ENCODE measurements at places on chromosomes 7 and 10.

GRCh38 chr10:84395581-84395980 lies 67.2 kb downstream of the CCSER2 start:
- DNase-seq: no peak

GRCh38 chr7:137850571-137850970 lies 3.8 kb upstream of the DGKI start:
- no peak for DNase-seq

GRCh38 chr10:77844713-77845445 lies 81.7 kb downstream of the DLG5 start:
- DNase-seq: no peak

DNA sequence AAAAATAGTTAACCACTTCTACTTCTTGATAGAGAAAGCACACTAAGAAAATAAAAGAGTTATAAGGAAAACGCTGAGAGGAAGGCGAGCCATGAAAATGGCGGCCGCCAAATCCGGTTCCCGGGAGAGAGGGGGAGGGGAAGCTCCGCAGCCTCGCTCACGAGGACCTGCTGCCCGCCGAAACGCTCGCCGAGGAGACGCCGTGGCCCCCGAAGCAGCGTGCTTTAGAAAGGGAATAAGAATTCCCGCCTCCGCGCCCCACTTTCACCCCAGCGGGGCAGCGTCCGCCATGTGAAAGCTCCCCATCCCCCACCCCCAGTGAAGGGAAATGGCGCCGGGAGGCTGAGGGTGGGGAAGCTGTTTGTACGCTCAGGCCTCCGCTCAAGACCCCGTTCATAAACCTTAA lies 505 bp downstream of the HNRNPA2B1 start:
- DNase-seq: peak; percentile 61

DNA sequence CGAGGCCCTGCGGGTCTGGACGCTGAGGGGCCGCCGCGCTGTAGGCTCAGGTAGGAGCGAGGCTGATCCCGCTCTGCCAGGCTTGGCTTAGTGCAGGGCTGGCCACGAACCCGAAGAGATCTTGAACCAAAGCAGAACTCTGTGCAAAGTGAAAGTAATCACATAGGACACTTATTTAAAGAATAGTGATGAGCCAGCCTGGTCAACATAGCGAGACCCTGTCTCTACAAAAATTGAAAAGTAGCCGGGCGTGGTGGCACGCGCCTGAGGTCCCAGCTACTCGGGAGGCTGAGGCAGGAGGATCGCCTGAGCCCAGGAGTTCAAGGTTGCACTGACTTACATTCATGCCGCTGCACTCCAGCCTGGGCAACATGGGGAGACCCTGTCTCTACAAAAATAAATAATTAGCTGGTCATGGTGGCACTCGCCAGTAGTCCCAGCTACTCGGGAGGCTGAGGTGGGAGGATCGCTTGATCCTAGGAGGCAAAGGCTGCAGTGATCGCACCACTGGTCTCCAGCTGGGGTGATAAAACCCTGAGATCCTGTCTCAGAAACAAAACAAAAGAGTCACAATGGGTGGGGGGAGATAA lies 541 bp downstream of the ZSCAN25 start:
- no peak for DNase-seq

DNA sequence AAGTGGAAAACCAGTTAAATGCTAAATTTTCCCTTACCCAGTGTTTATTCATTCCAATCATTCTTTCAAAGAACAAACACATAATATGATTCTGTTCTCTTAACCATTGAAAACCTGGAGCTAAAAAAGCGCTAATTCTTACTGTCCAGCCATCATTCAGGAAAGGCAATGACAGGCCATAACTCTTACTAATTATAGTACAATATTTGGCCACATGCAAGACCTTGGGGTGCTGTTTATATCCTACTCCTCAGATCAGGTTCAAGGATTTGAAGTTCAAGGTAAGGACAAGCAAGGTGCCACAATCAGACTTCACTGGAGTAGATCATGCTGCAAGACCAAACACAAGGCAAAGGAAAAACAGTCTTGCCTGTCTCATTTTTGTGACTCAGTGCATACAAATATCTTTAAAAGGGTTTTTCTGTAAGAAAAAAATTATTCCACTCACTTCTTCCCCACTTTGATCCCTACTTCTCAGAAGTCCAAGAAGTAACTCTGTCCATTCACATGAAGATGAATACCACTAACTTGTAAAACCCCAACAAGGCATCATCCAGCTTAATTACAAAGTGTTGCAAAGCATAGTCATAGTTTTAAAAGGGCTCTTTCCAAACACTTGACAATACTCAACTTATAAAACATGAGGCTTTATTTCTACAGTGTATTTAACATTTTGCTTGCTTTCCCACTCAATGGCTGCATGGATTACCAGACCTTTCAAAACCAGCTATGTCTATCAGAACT lies 153.0 kb downstream of the DOCK4 start:
- no peak for DNase-seq

- DNase-seq: no peak
Measured at GRCh38 chr7:101754424-101755159, 62.8 kb upstream of the CUX1 start.

DNA sequence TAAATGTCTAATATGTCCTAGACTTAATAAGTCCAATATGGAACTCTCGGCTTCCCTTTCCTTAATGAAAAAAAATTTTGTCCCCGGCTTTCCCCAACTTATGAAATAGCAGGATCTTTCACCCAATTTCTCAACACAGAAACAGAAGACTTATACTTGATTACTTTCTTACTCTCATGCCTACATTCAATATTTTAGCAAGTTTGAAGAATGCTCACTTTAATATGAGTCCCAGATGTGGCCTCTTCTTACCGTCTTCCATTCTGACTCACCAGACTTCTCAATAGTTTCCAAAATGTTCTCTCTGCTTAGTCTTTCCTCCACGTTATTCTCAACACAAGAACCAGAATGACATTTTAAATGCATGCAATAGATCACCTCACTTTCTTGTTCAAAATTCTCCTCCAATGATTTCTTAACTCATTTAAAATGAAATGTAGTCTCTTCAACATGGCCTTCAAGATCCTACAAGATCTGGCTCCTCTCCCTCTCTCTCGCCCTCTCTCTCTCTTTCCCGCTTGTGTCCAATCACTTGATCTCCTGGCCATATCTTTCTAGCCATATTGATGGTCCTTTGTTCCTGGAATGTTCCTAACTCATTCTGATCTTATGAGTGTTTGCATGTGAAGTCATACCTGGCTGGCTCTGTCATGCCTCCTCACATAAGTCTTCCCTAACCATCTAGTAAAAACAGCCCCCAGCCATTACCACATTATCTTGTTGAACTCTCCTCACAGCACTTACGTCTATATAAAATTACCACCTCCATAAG lies 119.7 kb upstream of the FAM3C start:
- no peak for DNase-seq

DNA sequence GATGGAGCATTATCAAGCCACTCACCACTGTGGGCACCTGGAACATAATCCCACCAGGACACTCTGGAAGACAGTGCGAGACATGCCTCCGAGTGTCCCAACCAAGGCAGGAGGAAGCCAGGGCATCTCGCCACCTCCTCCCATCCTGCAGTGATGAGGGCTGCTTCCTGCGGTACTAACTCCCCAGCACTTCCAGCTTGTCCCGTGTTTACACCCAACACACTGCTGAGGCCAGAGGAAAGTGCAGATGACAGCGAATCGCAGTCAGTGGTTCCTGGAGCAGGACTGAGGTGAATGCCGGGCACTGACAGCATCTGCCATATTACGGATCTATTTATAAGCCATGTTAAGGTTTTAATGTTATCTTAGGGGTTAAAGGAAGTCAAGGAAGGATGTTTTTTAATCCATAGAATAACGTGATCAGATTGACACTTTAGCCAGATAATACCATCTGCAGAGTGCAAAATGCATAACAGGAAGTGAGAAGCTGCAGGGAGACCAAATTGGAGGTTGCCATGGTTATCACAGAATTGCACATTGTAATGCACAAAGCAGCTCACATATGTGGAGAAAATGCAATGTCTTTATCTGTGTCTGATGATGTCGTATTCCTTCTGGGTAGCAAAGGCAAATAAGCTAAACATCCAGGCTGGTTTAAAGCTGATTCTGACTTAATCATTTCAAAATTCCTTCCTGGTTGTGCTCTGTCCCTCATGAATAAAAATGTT lies 314.1 kb upstream of the C7orf33 start:
- no peak for DNase-seq

- DNase-seq: no peak
Measured at GRCh38 chr7:34240417-34240816, 335.1 kb downstream of the BMPER start.

- no peak for DNase-seq
Measured at GRCh38 chr7:68623030-68623429, 975.2 kb upstream of the AUTS2 start.

GRCh38 chr7:43921423-43921822 lies 4.8 kb upstream of the UBE2D4 start:
- DNase-seq: no peak

GRCh38 chr10:116211682-116212081 lies 61.3 kb downstream of the GFRA1 start:
- no peak for DNase-seq

DNA sequence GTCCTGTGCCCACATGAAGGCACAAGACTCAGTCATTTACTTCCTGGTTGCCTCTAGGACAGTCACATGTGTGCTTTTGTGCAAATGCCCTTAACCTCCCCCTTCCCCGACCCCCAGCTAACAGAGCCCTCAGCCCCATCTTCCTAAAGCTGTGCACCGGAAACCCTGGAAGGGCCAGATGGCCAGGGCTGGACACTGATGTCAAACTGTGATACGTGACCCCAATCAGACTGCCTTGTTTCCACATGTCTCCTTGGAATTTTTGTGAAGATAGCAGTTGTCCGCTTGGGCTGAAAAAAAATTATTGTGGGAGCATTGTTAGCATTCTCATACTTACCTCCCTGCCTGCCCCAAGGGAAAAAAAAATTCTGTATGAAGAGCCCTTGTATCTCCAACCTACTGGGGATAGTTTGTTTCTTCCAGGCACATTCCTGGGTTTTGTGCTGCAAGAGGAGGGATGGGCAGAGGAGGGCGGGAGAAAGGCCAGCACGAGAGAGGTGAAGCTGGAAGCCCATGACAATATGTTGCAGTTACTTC lies 17.0 kb upstream of the ADAM12 start:
- DNase-seq: no peak

GRCh38 chr7:76514926-76515771 lies 4.8 kb downstream of the UPK3B start:
- no peak for DNase-seq

- no peak for DNase-seq
Measured at GRCh38 chr7:21886396-21886795, 59.3 kb downstream of the CDCA7L start.

DNA sequence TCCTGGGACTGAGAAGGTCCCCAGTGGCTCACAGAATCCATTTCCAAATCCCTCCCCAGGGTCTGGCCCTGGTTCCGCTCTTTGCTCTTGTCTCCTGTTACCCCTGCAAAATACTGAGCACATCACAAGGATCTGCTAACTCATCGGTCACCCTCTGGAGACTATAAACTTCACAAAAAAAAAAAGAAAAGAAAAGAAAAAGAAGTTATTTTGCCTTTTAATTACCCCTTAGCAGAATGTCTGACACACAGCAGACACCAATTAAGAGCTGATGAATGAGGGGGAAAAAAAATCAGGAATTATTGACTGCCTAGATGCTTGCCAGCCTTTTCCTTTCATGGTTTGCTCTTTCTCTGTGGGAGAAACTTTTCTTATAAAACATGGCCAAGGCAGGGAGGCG lies 578.7 kb downstream of the GRID1 start:
- DNase-seq: no peak

- DNase-seq: no peak
Measured at GRCh38 chr10:72333112-72334015, 21.4 kb downstream of the DNAJB12 start.

GRCh38 chr7:20440472-20441105 lies 109.9 kb downstream of the ITGB8 start:
- DNase-seq: no peak

DNA sequence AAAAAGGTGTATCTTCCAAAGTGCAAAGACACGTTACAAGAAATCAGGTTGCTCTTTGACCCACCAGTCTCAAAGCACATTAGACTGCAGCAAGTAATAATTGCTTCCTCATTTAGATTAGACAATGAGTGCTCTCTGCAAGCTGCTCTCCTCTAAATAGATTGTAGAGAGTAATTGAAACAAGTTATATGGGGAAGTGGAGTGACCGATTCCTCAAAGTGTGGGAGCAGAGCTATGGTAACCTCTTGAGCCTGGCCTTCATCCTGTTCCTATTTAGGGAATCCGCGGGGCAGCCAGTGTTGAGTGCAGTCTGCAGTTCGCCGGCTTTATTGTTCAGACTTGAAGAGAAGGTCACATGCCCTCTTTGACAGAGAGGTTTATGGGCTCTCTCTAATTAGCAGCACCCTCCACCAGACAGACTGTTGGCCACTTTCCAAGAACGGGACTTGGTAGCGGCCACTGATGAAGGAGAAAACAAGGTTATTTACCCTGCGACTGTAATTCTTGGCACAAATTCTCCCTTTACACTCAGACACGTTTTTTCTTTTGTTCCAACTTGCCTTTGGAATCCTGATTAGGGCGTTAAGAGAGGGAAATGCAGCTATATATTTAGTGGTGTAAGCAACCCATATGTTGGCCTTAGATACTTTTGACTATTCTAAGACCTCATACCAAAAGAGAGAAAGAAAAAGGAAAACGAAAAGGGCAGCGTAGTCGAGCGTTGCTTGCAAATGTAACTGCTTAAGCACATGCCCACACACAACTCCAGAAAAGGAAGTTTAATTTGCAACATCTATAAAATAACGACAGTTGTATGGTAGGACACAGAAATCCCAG lies 107.5 kb downstream of the REEP3 start:
- no peak for DNase-seq

GRCh38 chr7:11613292-11613930 lies 218.6 kb downstream of the THSD7A start:
- DNase-seq: no peak

- DNase-seq: peak; percentile 69
Measured at GRCh38 chr7:74083117-74083876, at the start of gene LIMK1. TSS of gene LIMK1 (plus strand) at chr7:74083804. CDS start at chr7:74083991, 187 bp downstream.

DNA sequence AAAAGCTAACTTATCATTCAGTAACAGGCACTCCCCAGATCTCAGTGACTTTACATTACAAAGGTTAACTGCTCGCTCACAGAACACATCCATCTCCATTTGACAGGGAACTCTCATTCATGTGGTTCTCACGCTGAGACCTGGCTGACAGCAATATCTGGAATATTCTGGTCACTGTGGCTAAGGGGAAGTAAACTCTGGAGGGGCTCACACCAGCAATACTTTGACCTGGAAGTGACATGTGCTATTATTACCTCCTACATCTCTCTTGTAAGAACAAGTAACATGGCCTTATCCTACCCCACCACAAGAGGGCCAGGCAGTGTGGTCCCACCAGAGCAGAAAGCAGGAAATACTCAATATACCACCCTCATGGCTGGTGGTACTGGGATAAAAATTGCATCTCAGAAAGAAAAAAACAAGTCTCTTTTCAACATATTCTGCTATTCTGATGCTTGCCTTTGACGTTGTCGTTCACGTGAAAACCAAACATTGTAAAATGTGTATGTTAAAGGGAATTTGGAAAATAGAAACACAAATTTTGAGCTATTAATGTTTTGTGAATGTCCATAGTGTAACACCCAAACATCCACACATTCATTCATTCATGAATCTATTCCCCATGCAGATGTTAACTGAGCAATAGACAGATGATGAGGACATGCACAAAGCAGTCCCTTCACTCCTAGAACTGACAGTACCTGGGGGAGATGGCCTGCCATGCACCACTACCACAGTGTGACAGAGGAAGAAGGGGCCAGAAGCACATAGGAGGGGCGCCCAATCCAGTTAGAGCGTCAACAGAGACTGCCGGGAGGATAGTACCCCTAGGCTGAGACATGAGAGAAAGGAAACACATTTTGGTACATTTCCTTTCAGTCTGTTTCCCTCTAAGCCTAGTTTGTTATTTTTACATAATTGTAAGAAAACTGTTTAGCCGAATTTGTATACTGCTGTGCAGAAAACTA lies 166.0 kb upstream of the SP4 start:
- DNase-seq: no peak
